ENCODE measurements at places on chromosomes 2 and 18.

GRCh38 chr2:160613466-160614153 is 120.0 kb upstream of the RBMS1 start:
- DNase-seq: no peak

DNA sequence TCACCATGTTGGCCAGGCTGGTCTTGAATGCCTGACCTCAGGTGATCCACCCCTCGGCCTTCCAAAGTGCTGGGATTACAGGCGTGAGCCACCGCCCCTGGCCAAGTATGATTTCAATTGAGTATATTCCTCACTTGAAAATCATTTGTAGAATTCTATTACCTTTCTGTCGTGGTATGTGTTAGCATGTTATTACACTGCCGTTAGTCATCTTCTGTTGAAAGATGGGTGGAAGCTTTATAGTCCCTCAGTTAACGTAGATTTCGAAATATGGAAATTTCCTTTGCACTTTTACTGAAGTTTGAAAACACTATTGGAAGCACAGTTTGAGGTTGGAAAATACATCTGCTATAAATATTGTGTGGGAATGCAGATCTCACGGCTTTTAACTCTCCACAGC is 14.7 kb downstream of the NIFK start:
- DNase-seq: no peak

- DNase-seq: no peak
Observed at GRCh38 chr2:10584843-10585475, 104.8 kb downstream of the NOL10 start.

- DNase-seq: no peak
Observed at GRCh38 chr2:193556766-193557470, 1362.2 kb upstream of the TMEFF2 start.

DNA sequence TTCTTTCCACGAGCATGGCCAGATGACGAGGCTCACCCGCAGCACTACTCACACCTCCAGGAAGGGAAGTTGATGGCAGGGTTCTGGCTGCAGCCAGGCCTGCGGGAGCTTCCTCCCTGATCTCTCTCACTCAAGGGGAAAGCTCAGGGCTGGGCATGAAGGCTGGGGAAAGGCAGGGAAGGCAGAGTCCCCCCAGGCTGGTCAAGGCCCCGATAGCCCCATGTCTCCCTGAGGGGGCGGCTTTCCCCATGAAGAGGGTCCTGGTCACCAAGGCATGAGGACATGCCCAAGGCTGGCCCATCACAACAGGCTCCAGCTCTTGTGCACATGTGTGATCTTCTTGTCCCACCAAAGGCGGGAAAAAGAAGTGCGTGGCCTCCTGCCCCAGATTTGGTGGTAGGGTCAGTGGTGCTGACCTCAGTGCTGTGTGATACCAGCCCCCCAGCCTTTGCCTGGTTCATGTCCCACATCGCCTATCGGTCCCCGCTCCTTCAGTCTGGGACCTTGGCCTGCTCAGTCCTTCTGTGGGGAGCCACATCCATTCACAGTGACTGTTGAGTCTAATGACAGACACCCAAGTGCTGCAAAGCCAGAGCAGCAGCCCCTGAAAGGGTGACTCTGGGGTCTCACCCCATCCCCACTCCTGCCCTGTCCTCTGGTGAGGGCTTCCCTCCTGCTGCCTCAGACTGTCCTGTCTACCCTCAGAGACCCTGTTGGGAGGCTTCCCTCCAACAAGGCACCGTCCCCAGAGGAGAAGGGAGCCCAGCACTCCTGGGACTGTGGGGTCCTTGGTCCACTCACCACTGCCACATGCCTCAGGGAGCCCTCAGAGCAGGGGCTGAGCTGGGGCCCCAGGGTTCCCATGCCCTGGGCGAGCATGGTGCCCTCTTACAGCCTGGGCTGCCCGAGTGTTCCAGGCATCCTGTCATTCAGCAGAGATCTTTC is 49.8 kb upstream of the ALPP start:
- DNase-seq: no peak

DNA sequence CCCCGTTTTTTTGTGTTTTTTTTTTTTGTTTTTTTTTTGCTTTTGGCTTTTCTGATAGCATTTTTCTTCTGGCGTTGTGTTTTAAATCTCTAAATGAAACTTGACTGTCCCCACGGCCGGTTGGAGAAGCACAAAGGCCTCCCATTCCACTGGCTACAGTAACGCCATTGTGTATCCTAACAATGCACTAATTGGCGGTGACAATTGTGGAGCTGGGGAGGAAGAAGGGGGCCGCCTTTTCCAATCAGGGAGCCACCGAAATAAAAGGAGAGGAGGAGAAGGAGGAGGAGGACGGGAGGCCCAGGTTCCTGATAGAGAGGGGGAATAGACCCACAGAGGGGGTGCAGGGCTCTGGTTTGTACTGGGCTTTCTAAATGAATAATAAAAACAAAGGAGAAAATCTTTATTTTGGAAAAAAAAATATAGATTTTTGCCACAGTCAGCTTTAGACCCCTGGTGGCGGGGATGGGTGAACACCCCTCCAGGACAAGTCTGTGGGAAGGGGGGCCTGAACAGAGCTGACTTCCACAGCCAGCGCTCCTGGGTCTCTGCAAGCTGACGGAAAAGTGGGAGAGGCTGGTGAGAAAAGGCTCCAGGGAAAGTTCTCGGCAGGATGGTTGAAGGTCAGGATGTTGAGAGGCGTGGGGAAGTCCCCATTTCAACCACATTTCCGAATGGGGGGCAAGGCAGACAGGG is 43.7 kb upstream of the FZD5 start:
- no peak for DNase-seq

DNA sequence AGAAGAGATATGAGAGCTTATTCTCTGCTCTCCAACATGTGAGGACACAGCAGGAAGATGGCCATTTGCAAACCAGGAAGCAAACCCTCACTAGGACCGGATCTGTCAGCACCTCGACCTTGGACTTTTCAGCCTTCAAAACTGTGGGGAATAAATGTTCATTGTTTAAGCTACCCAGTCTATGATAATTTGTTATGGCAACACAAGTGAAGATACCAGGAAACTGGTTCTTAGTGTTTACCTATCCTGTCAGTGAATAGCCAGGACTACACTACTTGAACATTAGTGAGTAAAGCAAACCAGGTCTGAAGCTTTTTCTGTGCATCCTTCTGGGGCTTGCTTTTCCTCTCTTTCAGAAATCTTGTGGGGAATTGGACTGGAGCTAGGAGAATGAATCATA is 44.4 kb upstream of the BARD1 start:
- no peak for DNase-seq

- DNase-seq: peak; percentile 72
Observed at GRCh38 chr18:76687304-76687962, 134.9 kb upstream of the ZNF236 start.

GRCh38 chr18:44802508-44802907 is 121.8 kb downstream of the SETBP1 start:
- no peak for DNase-seq

DNA sequence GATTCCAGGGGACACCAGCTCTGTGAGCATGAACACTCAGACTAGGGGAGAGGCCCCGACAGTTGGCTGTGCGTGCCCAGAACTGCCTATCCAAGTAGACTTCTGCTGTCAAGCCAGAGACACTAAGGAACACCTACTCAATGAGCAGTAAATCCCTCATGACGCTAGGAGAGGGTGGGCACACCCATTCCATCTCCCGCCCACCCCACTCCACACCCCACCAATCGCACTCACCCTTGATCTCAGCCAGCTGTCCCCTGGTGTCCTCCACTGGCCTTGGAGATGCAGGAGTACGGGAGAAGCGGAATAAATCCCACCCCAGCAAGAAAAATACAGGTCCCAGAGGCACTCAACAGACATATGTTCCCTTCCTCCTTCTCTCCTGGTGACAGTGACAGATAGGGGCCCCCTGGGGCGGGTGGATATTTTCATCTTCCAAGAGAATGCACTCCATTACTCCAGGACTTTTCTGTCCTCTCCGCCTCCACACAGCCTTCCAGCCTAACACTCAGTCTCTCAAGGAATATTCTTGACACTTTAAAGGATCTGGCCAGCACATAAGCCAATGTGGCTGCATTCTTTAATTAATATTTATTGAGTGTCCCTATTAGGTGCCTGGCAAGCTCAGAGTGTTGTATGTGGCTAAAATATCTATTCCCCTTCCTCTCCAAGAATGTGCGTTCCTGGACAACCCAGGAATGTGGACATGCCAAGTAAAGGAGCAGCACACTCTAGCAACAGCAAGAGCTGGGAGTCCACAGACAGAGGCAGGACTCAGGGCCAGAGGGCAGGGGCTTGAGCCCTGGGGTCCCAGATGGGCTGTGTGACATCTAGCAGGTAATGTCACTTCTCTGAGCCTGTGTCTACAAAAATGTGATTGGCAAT is 13.1 kb upstream of the SMAD7 start:
- DNase-seq: no peak

GRCh38 chr18:11714244-11714918 is 25.3 kb downstream of the GNAL start:
- no peak for DNase-seq

- no peak for DNase-seq
Observed at GRCh38 chr2:200962811-200963123, 693 bp downstream of the ORC2 start.

- no peak for DNase-seq
Observed at GRCh38 chr2:55530539-55531081, 11.1 kb downstream of the CFAP36 start.

- no peak for DNase-seq
Observed at GRCh38 chr2:11385216-11385615, 40.8 kb upstream of the ROCK2 start.

GRCh38 chr18:55314615-55315237 is 273.3 kb downstream of the TCF4 start:
- peak; percentile 97 for DNase-seq

DNA sequence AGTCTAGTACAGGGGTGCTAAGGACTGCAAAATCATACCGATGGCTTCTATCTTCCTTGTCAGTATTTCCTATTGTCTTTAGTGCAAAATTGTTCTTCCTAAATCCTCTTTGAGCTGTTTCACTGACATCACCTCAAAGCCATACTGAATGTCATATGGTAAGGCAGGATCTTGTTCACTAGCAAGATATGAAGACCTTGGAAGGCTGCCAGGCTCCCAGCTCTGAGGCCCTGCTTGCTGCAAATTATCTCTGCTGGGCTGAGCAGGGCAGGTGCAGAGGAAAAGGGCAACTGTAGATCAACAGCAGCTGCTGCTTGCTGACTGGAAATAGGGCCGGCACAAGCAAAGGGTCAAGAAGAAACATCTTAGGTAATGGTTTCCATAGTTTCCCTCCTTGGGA is 58.2 kb downstream of the PMAIP1 start:
- peak; percentile 97 for DNase-seq

- DNase-seq: no peak
Observed at GRCh38 chr2:216575465-216575864, 57.8 kb upstream of the IGFBP2 start.

GRCh38 chr2:172655091-172655837 is 80.4 kb upstream of the RAPGEF4 start:
- DNase-seq: no peak
